NK-92 treated with Interleukin-12 subunit alpha and Interleukin-12 subunit beta, amount 100 ng/mL, for 24 hours (cell line): ENCODE measurements at places on chromosomes 2 and 18.

GRCh38 chr18:845152-845819 lies 33.2 kb upstream of the YES1 start:
- no peak for DNase-seq

GRCh38 chr2:170991398-170992182 lies 62.5 kb downstream of the GORASP2 start:
- no peak for DNase-seq

DNA sequence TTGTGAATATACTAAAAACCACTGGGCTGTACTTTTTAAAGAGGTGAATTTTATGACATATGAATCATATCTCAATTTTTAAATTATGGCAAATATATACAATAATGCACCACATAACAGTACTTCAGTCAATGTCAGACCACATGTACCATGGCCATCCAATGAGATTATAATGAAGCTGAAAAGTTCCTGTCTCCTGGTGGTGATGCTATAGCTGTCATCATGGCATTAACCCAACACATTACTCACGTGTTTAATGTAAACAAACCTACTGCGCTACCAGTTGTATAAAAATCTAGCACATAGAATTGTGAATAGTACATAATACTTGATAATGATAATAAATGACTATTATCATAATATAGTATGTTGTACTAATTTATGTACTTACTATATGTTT lies 77.6 kb upstream of the ID2 start:
- DNase-seq: no peak

GRCh38 chr18:78804206-78805030 lies 175.2 kb upstream of the SALL3 start:
- DNase-seq: no peak

GRCh38 chr18:79513381-79514081 lies 117.8 kb downstream of the NFATC1 start:
- no peak for DNase-seq

DNA sequence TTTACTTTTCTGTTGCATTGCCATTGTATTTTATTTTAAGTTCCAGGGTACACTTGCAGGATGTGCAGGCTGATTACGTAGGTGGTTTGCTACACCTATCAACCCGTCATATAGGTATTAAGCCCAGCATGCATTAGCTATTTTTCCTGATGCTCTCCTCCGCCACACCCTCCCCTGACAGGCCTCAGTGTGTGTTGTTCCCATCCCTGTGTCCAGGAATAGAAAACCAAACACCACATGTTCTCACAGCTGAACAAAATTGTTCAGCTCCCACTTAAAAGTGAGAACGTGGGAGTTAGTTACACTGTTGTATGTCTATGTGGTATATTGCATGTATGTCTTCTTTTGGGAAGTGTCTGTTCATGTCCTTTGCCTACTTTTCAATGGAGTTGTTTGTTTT lies 1631.7 kb downstream of the DPP10 start:
- DNase-seq: no peak

DNA sequence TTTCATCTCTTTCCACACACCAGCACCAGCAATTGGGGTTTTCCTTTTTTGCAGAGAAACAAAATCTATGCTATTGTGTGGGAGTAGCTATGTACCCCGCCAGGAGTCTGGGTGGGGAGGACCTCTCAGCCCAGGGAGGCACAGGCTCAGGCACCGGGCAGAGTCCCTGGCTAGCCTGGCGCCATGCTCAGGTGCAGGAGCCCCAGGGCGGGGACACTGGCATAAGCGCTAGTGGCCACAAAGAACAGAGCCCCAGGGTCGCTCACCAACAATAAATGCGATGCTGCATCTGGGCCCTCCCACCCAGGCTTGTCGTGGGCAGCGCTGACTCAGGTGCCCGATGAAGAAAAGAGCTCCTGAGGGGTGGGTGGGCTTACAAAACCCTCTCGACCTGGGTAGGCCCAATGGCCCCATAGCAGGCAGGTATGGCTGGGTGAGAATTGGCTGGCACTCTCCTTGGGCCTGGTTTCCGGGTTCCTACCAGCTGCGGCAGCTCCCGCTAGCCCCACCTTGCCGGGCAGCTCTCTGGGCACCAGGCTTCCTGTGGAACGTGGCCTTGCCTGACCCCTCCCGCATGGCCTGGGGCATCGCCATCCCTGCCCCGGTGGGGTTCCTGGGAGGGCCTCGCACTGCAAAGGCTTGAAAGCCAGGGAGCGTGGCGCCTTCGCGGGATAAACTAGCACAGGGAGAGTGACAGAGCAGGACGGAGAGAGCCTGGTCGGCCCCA lies 31.8 kb upstream of the COL6A3 start:
- no peak for DNase-seq

DNA sequence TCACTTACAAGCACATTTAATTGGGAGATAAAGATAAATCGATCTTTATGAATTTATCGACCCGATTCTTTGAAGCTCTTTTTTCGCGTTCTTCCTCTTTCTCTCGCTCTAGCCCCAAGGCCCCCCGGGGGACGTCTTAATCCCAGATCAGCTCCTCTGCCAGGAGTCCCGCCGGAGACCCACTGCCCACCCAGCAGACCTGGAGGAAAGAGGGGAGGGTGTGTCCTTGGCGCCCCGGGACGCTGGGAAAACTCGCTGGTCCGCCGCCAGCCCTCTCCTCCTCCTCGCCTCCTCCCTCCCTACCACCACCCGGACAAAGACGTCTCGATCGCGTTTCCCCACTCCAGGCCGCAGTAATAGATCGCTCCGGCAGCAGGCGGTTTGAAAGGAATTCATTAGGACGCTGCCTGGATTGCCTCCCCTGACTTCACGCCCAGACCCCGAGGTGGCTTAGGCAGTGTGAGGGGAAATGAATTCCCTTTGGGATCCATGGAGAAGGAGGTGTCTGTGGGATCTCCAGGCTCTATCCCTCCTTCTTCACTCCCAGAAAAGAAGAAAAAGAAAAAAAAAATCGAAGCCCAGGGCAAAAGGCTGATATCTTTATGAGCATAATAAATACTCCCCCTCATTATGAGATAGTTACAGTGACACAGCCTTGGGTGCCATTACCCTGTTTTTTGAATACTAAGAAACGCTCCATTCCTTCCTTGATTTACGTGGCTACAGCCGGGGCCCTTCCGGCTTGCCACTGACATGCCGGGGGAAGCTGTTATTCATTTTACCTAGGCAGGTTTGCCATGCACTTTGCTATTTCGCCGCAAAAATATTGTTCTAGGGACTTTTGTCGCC lies 1.8 kb upstream of the GBX2 start:
- DNase-seq: no peak

DNA sequence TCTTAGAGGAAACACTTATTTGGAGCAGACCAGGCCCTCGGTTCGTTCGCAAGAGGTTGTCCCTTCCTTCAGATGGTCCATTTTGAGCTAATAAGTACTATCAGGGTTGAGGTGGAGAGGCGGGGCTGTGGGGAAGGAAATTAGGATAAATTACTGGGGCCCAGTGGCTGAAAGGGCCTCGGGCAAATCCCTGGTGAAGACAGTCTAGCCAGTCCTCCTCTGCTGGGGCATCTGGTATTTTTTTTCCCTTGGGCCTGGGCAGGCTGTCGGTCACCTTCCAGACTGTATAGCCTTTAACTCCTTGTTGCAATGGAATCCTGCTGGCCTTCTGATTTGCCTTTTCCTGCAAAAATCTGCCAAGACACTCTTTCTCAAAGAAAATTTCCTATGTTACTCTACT lies 1.7 kb upstream of the MYO3B start:
- DNase-seq: no peak

DNA sequence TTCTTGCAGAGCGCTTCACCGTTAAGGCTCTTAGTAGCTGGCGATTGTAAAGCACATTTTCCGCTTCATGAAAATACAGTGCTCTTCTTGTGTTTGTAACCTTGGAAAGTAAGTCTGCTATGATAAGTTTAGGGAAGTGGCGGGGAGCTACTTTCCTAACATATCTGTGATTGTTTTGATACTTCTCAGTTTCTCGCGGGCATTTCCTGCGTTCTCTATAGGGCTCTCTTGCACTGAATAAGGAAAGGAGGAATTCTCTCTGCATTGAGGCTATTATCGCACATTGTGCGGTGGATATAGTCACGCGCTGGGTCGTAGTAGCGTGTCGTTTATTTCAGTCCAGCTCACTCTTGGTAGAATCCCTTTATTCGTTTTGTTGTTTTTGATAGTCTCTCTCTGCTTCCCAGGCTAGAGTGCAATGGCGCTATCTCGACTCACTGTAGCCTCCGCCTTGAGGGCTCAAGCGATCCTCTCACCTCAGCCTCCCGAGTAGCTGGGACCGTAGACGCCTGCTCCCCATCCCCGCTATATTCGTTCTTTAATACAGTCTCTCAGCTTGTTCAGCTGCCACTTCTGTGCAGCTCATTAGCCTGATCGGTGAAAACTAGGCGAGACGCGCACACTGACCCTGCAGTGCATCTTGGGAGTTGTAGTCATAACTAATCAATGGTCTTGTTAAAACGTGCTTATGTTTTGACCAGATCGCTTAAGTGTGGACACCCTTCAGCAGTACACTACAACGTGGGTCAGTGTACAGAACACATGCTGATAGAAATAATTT lies 1.0 kb upstream of the PPP4R3B start:
- peak; percentile 10 for DNase-seq

DNA sequence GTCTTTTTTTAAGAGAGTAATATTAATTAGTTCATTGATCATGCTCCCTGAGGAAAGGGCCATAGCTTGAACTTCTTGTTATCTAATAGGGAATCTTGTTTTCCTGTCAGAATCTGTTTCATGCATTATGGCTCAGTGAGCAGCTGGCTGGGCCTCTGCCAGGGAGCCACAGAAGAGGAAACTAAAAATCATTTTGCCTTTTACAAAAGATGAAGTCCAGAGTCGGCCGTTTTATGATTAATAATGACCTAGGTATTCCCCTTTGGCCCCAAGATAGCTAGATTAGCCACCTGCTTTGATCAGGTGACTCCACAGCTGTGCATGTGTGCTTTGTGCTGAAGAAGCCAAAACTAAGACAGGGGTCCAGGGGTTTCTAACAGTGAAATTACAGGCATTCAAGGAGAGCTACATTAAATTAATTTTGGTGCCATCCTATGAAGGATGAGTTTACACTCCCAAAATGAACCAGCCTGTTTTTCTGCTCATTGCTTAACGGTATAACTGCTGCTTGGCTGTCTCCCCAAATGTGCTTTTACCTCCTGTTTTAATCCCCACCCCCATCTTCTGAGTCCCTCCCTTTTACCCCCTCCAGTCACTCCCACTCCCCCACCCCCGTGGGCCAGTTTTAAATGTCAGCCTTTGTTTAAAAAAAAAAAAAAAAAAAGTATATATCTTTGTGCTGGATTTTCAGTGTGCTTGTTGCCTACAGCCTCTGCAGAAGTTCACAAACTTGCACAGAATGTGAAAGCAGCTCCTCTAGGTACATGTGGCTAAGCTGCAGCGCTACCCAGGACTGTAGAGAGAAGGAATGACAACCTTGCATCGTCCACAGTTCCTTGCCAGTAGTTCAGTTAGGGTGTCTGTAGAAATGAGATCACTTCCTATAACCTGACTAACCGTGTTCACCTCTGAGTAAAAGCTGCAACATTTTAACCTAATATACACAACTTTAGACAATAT lies 93.1 kb downstream of the CABLES1 start:
- DNase-seq: no peak

- DNase-seq: no peak
Observed at GRCh38 chr2:237859533-237860272, at the start of gene RAMP1. Gene RAMP1, plus strand, starts transcription at chr2:237859623. Its CDS starts 53 bp downstream, at chr2:237859676.

- DNase-seq: no peak
Observed at GRCh38 chr2:15797231-15797938, 143.0 kb upstream of the MYCN start.

DNA sequence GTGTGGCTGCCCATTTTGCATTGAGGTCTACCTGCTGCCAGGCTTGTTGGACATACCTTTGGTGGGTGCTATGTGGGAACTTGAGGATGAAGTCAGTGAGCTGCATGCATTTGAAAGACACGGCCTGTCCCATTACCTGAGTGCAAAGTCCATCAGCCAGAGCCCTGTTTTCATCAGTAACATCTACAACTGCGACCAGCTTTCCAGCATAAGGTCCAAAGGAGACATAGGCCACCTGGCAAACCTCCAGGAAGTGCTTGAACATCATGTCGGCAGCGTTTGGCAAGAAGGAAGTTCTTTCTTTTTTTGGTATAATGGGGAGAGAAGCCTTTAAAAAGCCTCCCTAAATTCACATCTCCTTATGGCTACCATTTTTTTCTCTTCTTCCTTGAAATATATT lies 143.1 kb downstream of the FAM161A start:
- no peak for DNase-seq

DNA sequence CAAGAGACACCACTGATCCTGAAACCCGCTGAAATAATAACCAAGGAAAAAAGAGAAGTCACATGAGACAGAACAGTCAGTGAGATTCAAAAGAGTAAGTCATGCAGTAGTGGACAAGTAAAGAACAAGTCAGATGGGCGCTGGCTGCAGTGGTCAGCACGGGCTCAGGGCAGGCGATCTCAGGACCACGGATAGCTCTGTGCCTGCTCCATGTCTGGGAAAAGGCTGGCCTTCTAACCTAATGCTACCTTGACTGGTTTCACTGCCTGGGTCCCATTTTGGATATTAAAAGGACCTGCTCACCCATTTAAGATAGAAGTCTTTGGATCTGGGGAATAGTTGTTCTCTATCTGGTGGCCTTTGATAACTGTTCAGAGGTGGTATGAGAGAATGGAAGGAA lies 61.7 kb upstream of the LCLAT1 start:
- no peak for DNase-seq

- DNase-seq: peak; percentile 34
Observed at GRCh38 chr2:207046724-207047123, 107.4 kb downstream of the CPO start.

DNA sequence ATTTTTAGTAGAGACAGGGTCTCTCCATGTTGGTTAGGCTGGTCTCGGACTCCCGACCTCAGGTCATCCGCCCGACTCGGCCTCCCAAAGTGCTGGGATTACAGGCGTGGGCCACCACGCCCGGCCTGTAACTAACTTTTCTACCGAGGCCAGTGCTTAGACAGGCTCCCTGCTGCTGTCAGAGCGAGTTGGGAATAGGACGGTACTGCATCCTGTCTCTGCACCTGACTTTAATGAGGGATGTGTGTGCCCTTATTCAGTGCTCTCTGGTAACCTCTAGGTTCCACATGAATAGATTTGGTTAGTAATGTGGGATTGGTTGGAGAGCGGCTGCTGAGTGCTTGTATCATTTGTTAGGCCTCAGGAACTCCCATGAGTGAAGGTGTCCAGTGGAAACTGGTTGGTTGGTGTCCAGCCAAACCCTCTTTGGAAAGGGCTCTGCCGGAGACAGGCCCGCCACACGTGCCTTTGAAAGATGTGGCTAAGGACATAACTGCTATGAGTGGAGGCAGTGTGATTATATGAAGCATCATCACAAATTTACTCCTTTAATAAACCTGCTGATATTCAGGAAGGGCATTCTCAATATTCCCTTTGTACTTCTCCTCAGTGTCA lies 36.6 kb downstream of the MYOM1 start:
- no peak for DNase-seq
